ENCODE measurements at places on chromosomes 5 and 9.

GRCh38 chr9:86126998-86127972 lies 27.9 kb upstream of the GOLM1 start:
- no peak for DNase-seq

DNA sequence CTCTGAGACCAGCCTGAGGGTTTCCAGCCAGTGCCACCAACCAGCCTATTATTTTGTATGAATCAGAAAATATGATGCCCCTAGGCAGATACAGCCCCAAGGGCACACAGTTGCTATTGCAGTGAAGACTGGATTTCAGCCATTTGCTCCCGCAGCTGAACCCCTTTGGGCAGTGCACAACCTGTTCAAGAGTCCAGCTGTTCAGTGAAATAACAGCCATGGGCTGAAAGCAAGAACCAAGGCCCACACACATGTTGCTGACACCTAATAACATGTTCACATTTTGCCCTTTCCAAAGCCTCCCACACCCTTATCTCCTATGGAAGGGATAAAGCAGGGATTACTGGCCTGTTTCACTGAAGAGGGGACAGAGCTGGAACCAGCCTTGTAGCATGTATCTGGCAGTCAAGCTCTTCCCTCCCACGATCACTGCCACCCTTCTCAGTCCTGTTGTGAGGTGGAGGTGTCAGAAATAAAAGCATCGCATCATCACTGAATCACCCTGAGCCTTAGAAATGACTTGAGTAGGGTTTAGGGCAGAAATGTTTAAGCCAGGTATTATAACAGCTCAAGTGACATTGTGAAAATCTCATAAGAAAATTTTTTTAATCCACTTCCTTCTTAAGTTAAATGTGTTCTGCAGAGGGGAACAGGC lies 137.1 kb upstream of the FSTL4 start:
- DNase-seq: no peak

DNA sequence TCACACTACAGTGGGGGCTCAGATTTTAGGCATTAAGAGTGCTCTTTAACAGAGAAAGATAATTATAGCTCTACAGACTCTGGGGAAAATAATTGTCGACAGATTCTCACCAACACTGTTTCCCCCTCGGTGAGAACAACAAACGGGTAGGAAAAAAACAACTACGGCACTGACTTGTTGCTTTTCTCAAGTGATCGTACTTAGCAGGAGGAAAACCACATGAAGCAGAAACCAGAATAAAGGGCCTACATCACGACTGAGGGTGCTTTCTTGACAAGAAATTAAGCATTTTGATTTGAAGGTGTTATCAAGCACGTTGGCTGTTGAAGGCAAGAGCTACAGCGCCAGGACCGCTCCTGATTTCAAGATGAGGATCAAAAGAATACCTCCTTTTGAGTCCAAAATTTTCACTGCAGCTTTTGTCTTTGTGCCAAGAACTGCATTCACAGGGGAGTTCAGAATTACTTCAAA lies 27.2 kb upstream of the CER1 start:
- no peak for DNase-seq

DNA sequence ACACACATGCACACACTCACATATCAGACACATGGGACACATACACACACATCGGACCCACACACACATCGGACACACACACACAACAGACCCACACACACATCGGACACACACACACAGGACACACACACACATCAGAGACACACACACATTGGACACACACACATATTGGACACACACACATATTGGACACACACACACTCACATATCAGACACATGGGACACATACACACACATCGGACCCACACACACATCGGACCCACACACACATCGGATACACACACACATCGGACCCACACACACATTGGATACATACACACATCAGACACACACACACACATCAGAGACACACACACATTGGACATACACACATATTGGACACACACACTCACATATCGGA lies 12.8 kb upstream of the LAMC3 start:
- DNase-seq: no peak

GRCh38 chr5:176879663-176880361 lies 19.3 kb downstream of the HK3 start:
- DNase-seq: no peak

GRCh38 chr5:73303148-73304079 lies 130.4 kb downstream of the TMEM174 start:
- DNase-seq: no peak

DNA sequence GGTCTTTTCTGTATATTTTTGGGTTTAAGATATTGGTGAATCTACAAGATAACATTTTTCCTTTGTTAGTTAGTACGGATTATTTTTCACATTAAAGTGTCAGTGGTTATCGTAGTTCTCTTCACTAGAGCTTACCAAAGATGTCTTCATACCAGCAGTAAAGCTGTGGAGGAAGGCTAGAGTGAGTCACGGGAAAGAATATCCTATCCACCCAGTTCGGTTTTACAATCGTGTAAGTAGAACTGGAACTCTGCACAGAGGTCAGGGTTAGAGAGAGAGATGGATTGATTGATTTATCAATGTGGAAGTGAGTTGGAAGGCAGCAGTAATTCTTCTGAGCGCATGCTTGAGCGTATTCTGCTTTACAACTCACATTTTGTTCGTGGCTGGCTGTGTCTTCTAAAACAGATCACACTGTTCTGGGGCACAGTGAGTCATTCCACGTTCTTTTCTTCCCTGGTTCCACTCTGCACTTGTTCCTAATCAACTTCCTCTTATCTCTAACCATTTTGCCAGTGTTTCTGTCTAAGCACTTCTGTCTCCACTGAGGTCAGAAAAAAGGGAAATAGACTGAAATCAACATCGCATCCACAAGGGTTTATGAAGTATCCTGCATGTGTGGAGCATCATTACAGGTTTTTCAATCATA lies 86.5 kb upstream of the ARRDC3 start:
- peak; percentile 79 for DNase-seq

DNA sequence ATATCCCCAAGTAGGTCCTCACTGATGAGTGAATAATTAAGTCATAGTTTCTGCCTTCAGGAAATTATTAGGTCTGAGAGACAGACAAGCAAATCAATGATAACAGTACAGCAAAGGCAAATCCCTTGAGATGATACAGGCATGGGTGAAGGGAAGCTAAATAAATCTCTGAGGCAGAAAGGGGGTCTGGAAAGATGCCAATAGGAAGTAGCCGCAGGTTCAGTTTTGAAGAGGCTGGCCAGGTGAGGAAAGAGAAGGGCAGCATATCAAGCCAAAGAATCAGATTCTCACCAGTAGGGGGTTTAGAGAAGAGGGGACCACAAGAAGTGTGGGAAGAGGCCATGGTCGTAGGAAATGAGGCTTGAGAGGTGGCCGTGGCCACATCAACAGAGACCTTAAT lies 85.8 kb downstream of the KIAA1958 start:
- no peak for DNase-seq

DNA sequence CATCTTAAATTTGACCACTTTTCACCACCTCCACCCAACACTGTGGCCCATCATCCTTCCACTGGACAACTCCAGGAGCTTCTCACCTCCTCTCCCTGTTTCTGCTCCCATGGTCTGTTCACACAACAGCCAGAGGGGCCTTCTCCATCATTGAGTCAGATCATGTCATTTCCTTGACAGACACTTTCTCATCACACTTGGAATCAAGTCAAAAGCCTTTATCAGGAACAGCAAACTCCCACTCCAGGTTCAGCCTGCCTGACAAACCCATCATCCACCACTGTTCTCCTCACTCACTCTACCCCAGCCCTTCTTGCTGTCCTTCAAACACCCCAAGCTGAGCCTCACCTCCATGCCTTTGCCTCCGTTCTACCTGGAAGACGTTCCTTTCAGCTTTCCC lies 78.4 kb upstream of the ADRA1B start:
- no peak for DNase-seq

DNA sequence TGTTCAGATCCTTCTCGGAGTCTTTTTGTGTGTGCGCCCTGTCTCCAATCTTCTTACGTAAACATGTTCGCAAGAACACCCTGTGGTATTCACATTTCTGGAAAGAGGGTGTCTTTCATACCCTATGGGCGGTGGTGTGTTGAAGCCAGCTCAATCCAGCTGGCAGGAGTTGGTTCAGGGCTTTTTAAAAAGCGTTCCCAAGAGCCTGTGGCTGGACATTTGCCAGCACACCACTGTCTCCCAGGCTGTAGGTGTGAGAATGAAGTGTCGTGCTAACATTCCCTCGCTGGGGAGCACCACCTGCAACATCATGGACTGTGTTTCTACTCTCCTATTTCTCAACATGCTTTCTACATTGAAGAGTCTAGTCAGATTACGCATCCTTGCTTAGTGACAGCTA lies 51.7 kb downstream of the S1PR3 start:
- no peak for DNase-seq

DNA sequence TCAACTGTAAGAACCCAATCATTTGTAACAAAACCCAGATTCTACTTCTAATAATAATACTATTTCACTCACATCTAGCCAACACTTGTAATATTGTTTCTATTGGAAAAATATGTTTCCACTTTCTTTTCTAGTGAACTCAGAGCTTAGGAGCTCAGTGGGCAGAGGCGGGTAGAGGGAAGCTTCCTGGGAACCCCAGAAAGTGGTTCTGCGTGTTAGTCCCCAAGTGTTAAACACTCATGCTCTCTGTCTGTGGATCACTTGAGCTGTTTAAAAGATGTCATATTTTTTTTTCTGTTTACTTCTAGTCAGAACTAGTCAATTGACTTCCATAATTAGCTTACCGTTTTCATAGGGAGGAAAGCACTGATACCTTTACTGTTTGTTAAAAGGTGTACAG lies 20.6 kb downstream of the SNX18 start:
- DNase-seq: no peak

- DNase-seq: no peak
Measured at GRCh38 chr9:92426501-92427145, 2.4 kb upstream of the OMD start.
